ENCODE measurements at places on chromosomes 12 and 14.

DNA sequence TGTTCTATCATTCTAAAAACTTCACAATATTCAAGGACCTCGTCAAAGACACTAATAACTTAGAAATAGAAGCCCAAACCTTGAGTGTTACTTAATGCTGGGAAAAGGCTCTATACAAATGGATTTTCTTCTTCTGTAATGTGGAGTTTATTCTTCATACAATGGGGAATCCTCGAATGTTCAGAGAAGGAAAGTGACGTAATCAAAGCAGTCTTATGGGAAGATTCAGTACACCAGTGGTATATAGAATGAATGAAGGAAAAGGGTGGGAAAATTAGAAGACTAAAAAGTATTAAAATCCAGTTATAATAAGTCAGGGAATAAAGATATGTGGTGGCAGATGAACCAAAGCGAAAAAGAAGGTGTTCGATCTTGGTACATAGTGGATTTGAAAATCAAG lies 106.5 kb downstream of the PLCZ1 start:
- no peak for DNase-seq

DNA sequence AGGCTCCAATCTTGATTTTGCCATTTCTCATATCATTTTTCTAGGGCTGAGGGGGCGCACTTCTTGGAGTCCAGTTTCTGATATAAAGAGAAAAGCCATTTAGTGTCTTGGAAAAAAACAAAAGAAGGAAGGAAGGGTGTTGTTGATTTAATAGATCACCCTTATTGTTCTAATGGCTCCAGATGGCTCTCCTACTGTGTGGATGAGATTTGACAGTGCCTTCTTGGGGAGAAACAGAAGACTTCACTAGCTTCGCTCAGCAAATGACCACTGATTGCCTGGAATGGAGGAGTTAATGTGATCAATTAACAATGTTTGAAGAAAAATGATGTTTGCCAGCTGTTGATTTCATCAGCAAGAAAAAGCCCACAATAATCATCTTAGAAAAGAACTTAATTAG lies 216.2 kb downstream of the APAF1 start:
- no peak for DNase-seq

GRCh38 chr14:101957406-101958234 lies 6.8 kb upstream of the DYNC1H1 start:
- DNase-seq, result no peak

DNA sequence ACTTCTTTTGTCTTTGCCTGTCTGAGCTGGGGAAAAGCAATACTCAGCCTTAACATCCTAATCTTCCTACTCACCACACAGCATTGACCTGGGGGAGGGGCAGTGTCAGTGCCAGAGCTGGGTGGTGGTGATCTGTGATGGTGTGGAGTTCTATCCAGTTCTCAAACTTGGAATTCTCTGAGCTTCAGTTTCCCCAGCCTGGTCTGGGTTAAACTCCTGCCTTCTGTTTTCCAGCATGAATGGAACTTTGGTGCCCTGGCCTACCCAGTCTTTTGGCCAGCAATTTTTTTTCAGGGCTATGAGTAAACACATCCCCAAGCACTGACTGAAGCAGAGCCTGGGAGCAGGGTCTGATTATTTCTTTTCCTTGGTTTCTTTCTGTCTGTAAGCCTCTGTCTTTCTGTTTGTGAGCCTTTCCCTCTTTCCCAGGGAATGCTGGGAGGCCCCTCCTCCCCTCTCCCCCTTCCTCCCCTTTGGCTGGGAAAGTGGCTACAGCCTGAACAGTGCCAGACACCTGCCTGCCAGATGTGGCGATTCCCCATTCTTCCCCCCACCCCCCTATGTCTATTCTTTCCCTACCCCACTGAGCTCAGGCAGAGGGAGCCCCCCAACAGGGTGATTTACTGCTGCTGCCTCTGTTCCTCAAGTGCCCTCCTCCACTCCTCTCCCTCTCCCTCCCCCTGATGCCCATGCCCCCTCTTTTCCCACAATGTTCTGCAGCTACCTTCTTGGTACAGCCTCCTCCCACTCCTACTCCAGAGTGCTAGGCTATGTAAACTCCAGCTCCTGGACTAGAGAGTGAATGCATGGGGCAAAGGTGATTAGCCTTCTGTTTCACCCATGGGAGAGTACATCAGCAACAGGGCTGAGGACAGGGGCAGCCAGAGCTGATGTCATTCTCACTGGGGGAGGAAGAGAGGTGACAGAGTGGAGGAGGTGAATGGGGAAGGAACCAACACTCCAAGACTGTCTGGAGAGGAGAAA lies 11.1 kb downstream of the GPR84 start:
- DNase-seq, result no peak

- no peak for DNase-seq
These were observed 217.6 kb downstream of the EFCAB11 start for GRCh38 chr14:89736881-89737280.

DNA sequence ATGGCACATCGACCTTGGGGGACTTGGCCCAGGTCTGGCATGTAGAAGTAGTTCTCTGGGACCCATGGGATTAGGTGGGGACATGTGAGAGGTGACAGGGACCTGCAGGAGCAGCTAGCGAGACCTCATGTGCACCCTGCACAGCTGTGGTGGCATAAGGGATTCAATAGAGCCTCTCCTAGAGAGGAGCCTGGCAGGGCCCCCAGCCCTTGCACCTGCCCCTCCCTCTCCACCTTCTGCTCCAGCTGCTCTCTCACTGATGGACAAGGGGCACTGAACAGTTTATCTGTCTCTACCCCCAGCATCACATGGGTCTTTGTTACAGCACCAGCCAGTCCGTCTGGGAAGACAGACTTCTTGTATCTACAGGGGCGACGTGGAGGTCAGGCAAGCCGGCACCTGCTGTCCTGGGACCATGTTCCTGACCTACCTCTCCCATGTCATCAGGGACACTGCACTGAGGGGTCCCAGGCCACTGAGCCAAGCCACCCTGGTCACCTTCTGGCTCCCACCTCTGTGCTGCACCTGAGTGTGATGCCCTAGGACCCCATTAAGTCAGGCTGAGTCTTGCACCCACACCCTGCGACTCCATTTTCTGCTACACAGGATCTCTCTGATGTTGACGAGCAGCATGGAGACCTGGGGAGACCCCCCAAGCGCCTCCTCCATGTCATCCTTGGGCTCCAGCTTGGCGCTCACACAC lies 32.6 kb downstream of the DDX11 start:
- no peak for DNase-seq

- DNase-seq, result no peak
These were observed 408.5 kb upstream of the RGS6 start for GRCh38 chr14:71523630-71524319.

DNA sequence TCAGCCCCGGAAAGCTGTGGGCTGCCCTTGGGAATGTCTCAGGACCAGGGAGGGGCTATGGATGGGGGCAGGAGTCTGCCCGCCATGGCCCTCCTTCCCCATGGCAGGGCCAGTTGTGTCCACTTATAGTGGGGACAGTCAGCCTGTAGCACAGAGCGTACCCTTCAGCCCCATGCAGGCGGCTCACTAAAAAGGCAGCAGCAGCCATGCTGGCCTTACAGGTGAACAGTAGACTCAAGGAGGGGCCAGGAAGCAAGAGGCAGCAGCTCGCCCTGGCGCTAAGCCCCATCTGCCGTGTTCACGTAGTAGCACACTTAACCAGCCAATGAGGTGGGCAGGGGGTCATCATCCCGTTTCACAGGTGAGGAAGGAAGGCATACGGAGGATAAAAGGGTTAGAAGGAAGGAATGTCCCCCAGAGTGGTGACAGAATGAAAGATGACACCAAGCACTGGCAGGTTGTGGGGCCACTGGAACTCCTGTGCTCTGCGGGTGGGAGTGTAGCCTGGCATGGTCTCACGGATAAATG lies 52.7 kb downstream of the FAM222A start:
- DNase-seq, result no peak

DNA sequence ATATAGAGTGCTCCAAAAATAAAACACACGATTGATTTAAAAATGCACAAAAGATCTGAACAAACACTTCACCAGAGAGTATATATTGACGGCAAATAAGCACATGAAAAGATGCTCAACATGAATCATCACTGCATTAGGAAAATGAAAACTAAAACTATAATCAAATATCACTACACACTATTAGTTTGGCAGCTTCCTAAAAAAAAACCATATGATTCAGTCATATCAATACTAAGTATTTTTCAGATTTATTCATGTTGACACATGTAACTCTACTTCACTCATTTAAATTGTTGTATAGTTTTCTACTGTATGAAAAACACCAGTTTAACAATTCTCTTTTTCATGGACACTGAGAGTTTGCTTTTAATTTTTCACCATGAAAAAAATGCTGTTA lies 41.6 kb downstream of the EXOC5 start:
- no peak for DNase-seq

GRCh38 chr12:54173906-54174471 lies 14.8 kb downstream of the SMUG1 start:
- DNase-seq, result no peak

GRCh38 chr12:96136161-96136560 lies 58.0 kb upstream of the ELK3 start:
- no peak for DNase-seq

DNA sequence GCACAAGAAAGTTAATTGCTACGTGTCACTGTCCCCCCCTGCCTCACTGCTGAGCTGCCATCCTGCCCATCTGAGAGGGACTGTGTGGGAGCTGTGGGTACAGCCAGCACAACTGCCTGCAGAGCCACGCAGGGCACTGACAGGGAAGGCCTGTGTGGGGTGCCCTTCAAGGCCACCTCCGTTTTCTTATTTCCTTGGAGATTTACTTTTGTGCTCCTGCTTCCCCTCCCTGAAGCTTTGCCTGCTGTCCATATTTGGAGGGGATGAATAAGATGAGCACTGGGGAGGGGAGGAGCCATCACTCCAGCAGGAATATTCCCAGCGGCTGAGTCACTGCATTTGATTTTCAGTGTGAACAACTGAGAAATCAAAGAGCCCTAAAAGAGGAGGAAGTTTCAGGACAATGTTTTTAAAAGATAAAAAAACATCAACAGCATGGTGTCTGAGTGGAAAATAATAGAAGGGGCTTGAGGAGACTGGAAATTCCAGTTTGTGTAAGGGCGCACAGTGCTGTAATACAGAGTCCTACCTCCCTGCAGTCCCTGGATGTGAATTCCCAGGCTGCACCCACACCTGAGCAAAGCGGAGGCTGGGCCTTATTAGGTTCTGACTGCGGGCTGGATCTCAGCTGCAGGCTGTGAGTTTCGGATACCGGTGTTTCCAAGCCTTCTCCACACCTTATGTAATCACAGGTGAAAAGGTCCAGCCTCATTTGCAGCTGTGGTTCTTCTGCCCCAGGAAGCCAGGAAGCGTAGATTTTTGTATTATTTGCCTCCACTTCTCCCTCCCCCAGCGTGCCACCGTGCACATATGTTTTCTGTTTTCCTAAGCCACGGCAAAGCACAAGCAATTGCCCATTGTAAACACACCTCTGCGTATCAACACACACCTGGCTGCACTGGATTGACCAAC lies 192.6 kb upstream of the BCL2L14 start:
- no peak for DNase-seq

DNA sequence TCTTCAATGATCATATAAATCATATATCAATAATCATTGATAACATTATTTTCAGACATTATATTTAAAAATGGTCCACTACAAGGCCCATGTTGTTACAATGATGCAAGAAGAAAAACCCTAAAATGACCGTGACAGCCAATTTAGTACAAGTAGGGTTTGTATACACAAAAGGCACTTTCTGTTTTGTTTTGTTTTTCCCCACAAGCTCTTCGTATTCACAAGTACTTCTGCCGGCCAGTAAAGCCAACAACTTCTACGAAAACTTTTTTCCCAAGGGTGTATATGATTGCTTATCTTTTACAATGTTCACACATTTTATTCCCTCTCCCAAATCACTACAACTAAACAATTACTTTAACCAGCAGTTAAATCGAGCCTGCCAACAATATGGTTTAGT lies 9.6 kb downstream of the PTPRB start:
- no peak for DNase-seq

- no peak for DNase-seq
These were observed 5.4 kb downstream of the ZNF219 start for GRCh38 chr14:21093018-21093417.

- no peak for DNase-seq
These were observed 71.3 kb downstream of the PDE3A start for GRCh38 chr12:20439626-20440025.

DNA sequence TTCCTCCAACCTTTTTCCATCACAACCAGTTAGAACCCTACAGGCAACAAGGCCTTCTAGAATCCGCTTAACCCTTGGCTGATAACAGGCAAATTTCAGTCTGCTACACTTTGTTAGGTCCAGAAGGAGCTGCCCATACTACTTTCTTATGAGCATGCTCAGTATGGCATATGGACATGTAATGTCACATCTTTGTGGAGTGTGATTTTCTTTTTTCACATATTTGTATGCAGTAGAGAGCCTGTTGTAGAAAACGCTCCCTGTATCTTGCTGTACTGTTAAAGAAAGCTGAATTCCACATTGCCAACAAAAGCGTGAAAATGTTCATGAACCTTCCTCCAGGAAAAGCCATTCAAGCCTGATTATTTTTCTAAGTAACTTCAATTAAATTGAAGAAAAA lies 196.5 kb downstream of the SLC41A2 start:
- DNase-seq, result no peak

DNA sequence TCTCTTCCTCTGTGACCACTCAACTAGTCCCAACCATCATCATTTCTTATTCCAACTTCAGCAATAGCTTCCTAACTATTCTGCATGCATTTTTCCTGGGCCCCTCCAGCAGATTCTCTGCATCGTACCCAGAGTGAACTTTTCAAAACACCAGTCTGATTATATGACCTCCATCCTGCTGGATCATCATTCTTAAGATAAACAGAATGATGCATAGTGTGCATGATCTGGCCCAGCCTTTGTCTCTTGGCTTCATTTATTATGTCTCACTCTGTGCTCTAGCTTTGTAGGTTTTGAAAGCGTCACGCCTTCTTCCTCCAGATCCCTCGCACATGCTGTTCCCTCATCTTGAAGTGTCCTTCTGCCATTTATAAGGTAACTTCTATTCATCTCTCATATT lies 46.3 kb upstream of the SLC38A4 start:
- DNase-seq, result no peak

GRCh38 chr12:28963554-28963953 lies 185.5 kb upstream of the FAR2 start:
- DNase-seq, result no peak

GRCh38 chr12:30820406-30820946 lies 65.7 kb upstream of the CAPRIN2 start:
- DNase-seq, result no peak

GRCh38 chr14:20617138-20618003 lies 24.1 kb downstream of the OR6S1 start:
- DNase-seq, result no peak

DNA sequence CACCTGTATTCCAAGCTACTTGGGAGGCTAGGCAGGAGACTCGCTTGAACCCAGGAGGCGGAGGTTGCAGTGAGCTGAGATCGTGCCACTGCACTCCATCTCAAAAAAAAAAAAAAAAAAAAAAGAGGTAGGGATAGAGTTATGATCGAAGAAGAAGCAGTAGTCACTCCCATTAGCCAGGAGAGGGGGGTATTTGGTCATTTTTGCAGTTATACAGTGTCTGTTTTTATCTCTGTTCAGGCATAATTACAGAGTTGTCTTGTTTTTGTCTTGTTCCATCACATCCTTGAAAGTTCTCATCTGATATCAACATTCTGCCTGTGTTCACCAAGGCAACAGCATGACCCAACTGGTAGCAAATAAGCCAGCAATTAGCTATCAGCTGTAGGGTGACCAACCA lies 98.5 kb upstream of the TMPO start:
- no peak for DNase-seq

- DNase-seq, result no peak
These were observed 109.9 kb downstream of the DAD1 start for GRCh38 chr14:22479132-22479531.

All from GM19239 (cell line).